SK-N-DZ (cell line): ENCODE measurements at places on chromosomes 1 and 21.

GRCh38 chr1:30242168-30242567 is 481.2 kb downstream of the MATN1 start:
- no peak for DNase-seq

DNA sequence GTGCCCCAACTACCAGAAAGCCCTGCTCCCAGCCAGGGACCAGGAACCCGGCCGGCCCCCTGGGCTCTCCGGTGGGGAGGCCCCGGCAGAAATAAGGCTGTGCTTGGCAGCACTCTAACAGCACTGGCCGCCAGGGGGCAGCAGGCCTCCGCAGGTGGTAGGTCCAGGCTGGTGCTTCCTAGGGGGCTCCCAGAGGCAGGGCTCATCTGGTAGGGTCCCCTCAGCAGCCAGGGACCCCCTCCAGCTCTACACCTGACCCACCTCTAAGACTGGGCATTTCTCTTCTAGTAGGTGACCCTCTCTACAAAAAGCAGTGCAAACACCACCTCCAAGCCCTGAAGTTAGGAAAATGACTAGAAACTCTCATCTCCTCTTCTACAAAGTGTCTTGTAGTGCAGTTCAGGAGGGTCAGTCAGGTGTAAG is 85.6 kb downstream of the STUM start:
- DNase-seq = peak; percentile 52

GRCh38 chr1:246828818-246829217 is 102.9 kb downstream of the AHCTF1 start:
- DNase-seq = no peak

GRCh38 chr21:42861311-42861847 is 18.0 kb downstream of the WDR4 start:
- DNase-seq = no peak

GRCh38 chr1:39955547-39956539 is 898 bp downstream of the MFSD2A start:
- DNase-seq = peak; percentile 57

DNA sequence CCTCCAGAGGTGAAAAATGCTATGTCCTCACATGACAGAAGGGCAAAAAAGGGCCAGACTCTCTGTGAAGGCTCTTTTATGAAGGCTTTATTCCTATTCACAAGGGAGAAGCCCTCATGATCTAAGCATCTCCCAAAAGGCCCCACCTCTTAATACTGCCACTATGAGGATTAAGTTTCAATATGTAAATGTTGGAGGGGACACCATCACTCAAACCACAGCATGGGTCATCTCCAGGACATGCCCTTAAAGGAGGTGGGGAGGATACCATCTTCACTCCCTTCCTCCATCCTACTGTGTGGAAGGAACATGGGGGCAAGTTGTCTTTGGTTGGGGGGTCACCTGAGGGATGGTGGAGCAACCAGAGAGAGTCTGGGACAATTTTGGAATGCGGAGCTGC is 170.1 kb downstream of the TRIM33 start:
- no peak for DNase-seq

DNA sequence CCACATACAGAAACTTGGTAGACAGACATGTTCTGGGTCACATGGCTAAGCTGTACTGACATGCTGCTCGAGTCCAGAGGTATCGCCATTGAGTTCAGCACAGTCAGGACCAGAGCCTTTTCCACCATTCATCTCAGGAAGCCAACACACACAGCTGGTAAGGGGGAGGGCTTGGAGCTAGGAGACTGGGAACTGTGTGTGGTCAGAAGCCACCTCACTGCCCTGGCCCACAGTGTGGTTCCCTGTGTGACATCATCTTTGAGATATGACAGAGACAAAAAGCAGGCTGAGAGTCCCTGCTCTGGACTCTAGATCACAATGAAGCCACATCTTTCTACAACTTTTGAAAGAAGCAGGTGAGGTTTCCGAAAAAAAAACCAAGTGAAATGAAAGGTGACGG is 107.2 kb downstream of the SIM2 start:
- DNase-seq = no peak

GRCh38 chr1:197813741-197814140 is 38.5 kb upstream of the DENND1B start:
- DNase-seq = no peak

GRCh38 chr1:7515175-7515574 is 255.9 kb upstream of the VAMP3 start:
- no peak for DNase-seq

GRCh38 chr1:206702260-206702659 is 17.6 kb downstream of the MAPKAPK2 start:
- DNase-seq = no peak

GRCh38 chr1:112237983-112238545 is 157.9 kb upstream of the CTTNBP2NL start:
- no peak for DNase-seq

- DNase-seq = no peak
Measured at GRCh38 chr1:160169553-160170399, 18.4 kb downstream of the ATP1A4 start.

- no peak for DNase-seq
Measured at GRCh38 chr21:43691086-43691795, 27.7 kb upstream of the PDXK start.

DNA sequence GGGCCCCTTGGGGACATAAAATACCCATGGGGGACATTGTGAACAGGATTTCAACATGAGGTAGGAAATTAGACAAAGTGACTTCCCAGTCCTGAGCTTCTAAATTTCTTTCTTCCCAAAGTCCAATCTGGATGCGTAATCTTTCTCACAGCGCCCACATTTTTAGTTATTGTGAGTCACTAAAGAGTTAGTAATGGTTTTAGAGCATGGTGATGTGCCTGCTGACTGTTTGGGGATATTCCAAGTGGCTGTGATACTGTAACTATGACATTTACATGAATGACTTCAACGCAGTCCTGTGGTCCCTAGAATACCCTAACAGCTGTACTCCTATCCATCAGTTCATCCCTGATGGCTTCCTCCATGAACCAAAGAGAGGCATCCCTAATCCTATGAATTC is 224.0 kb upstream of the COA6 start:
- no peak for DNase-seq

DNA sequence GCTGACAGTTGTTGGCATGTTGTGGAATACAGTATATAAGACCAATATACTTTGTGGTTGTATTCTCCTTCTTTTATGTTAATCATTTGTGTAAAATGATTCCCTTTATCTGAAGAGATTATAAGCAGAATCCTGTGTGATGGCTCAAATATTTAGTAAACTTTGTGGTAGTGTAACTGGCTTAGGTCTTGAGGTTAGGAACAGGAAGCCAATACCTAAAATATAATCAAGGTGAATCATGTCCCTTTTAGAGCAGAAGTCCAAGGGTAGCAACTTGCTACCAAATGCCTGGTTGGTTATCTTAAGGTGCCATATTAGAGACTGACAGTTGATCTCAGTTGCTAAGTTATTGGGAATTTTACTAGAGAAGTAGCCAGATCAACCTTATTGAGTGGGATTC is 398.5 kb upstream of the ADAMTS5 start:
- DNase-seq = no peak

DNA sequence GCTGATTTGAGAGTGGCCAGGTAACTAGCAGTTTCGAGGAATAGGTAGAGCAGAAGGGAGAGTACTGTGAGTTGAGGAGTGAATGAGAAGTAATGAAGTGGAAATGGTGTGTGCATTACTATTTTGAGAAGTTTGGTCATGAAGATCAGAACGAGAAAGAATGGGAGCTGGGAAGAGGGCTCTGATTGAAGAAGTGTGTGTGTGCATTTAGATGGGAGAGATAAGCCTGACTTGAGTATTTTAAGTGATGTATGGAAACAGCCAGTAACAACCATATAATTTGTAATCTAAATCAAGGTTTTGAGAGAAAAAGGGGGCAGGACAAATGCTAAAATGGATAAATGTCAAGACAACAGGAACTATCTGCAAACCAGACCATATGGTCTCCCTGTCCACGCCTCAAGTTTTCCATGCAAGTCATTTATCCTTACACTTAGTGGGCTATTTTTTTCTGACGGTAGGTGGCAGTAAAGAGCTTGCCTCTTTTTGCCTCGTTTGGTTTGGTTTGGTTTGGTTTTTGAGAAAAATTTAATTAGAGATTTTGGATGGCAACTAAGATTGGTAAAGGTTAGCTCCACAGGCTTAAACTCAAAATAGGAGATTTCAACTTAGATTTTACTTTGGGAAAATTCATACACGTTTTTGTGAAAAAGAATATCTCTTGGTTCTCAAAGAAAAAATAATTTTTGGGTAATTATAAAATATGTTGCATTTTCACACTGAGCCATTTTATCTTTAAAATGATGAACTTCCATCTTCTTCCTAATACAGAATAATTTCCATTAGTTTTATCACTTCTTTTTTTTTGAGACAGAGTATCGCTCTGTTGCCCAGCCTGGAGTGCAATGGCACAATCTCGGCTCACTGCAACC is 9.5 kb upstream of the B3GALNT2 start:
- DNase-seq = peak; percentile 80

DNA sequence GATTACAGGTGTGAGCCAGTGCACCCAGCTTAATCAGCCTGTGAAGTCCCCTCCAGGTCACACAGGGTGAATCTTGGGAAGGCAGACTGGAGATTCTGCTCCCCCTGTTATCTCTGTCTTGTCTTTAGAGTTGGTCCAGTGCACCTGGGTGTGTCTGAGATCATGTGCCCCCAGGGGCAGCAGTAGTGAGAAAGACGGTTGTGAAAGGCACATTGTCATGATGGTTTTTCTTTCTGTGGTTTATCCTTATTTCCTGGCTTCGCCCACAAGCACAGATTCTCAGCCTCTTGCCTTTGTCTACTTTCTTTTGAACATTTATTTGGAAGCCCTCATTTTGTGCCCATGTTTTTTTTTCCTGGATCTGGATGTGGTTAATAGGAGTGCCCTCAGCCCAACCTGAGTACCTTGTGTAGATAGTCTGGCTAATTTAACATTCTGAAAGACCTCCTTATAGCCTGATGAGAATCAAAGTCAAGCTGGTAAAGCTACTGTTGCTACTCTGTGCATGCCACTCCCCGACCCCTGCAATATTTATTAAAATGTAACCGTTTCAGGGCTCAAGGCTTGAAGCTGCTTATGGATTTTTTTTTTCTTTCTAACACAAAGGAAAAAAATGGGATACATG is 23.7 kb downstream of the UCK2 start:
- DNase-seq = no peak

DNA sequence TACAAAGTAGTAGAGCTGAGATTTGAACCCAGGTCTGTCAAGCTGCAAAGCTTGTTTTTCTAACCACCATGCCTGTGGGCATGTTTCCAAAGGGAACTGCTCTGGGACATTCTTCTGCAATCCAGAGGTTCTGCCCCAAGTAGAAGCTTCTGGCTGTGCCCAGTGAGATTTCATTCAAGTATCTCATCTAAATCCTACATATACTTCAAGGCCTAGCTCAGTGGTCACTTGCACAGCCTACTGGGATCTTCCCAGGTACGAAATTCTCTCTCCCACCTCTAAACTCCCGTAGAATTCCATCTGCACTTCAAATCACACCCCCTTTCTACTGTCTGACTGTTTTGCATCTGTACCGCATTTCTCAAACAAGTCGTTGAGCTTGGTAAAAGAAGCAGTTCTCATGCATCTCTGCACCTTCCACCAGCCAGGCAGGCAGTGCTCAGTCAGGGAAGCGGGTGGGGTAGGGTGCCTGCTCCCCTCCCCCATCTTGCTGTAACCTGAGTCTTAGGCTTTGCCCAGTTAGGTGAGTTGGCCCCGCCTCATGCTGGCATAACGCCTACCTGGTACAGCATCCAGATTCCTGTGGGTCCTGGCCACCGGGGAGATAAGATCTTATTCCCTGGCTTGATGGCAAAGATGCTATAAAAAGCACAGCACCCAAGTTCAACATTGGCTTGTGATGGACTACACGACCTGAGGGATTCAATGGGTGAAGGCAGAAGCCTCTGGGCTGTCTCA is 13.5 kb downstream of the SLC9A1 start:
- no peak for DNase-seq
